ENCODE measurements at places on chromosomes 1 and 21.
A peak's percentile ranks its signal among the peaks of the same experiment; 100 is the strongest.

- DNase-seq, result no peak
These were observed 44.1 kb downstream of the ITSN1 start for GRCh38 chr21:33686386-33686785.

GRCh38 chr1:30474818-30475200 lies 248.6 kb downstream of the MATN1 start:
- no peak for DNase-seq

DNA sequence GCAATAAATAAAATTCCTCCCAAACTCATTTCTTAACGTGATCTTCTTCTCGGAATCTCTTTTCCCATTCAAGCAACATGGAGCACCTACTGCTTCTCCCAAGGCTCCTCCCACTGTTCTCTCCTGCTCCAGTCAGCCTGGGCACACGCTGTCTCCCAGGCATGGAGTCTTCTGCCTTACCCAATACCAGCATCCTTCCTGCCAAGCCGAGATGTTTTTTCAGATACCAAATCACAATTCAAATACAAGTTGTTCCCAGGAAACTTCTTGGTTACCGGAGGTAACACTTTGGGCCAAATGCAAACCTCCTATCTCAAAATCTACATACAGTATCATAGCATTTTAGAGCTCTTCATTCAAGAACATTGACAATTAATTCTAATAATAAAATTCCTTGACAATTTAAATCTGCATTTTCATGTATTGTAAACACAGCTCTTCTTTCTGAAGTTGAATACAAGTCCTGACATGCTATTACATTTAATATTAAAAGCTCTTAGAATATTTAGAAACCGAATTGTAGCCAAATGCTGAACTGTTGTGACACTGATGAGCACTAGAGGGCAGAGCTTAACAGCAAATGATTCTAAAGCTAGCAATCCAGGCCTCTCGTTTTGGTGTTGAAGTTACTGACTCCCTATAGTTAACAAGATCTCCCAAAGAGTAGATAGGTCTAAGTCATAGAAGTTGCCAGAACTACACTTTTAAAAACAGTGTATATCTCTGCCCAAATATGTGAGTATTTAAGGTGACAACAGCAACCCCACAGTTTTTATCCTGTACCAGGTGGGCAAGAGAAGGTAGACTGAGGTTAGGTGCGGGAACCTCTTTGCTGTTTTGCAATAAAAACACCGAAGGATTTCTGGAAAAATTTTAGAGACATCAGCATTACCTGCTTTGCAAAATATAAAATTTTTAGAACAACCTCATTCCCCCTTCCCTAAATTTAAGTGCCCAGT lies 52.3 kb downstream of the BCAR3 start:
- DNase-seq, result peak; percentile 58

- DNase-seq, result peak; percentile 69
These were observed 582 bp downstream of the ORC1 start for GRCh38 chr1:52403566-52404115.

DNA sequence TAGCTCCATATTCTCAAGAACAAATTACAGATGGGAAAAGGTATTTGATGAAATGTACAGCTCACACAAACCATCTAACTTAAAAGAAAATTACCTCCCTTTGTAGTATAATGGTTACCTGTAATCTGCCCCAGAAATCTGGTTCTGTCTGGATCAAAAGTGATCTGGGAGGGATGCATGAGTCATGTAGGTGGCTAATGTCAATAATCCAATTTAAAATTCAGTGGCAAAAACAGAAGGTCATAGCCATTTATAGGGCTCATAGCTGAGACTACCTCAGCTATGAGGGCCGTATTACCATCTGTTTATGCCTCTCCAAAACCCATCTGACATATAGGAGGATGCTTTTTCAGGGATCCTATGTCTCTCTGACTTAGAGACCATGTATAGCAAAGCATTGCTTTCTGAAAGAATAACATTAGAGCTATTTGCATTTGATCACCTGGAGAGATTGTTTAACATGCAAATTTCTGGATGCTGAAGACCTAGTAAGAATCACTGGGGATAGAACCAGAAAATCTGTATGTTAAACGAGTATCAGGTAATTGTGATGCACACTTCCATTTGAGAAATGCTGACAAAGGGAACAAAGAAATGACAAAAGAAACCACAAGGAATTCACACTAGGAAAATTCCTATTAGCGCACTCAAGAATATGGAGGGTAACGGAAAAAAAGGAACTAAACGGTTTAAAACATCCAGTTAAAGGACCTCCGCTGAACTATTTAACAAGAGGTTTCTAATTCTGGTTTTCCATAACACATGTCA lies 17.6 kb downstream of the PAXBP1 start:
- DNase-seq, result no peak

DNA sequence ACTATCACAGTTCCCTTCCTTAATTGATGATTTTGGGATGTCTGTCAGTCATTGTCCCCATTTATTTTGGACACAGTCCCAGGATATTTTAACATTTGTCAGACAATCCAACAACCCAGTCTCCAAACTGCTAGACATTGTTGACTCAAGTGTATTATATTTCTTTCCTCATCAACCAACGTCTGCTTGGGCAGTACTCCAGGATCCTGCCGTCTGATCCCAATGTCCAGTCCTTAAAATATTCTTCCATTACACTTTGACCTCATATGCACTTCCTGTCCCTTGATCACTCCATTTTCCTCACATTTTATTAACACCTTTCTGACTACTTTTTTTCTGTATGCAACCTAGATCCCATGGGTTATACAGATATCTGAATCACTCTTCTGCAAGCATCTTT lies 39.8 kb upstream of the KIAA0040 start:
- DNase-seq, result no peak

- no peak for DNase-seq
These were observed 425.7 kb upstream of the USP24 start for GRCh38 chr1:55640708-55641473.

DNA sequence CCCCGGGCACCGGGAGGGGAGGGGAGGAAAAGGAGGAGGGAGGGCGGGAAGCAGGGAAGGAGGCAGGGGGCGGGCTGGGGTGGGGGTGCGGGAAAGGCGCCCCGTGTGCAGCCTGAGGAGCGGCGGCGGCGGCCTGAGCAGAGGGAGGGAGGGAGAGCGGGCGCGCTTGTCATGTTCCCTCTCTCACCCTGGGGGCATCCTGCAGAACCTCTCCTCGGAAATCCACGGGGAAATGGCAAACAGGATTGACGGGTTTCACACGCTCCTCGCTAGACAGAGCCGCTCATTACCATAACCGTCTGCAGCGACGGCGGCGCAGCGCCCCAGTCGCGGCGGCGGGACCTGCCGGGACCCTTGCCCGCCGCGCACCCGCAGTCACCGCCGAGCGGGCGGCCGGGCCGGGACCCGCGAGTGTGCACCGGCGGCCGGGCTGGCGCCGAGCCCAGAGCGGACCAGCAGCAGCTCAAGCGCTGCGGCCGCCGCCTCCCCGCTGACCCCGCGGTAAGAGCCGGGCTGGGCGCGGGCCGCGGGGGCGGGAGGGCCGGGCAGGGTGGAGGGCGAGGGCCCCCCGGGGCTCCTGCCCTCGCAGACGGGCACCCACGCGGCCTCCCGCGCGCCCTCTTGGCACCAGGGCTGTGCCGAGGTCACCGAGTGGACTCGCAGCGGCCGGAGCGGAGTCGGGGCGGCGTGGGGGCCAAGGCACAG lies at the start of gene SERTAD4:
Gene SERTAD4 (plus strand): TSS at position 286 of the 705 bp plus-strand sequence. CDS start 5,165 bp downstream, outside the sequence.
- DNase-seq, result no peak

DNA sequence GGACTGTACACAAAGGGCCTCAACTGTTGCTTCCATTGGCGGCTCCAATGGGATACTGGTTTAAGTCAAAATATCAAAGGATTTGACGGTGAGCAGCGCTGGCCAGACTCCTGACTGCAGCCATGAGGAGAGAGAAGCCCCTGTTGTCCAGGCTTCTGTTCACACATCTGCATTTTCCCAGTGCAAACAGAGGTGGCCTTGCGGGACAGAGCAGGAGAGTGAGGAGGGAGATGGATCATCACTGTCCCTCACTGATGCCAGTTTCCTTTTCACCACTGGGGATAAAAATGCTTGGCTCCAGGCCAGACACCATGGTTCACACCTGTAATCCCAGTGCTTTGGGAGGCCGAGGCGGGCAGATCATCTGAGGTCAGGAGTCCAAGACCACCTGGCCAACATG lies 69.2 kb downstream of the SETD4 start:
- DNase-seq, result no peak

- no peak for DNase-seq
These were observed 19.5 kb upstream of the OR6N2 start for GRCh38 chr1:158800526-158800925.

DNA sequence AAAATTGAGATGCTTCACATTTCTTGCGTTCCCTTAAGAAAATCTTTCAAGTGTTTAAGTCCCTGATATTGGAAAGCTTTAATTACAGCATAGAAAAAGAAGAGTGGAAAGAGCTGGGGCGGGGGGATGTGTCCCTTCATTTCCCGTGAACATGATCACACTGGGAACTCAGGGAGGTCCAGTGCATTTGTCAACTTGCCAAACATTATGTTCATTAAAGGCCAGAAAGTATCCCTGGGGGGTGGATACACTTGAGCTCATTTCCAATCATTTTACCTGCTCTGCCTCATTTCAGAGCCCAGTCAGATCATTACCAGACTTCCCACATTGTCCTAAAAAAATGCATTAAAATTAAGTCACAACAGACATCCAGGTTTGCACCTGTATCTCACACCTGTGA lies 123.6 kb upstream of the KCNJ15 start:
- DNase-seq, result no peak

DNA sequence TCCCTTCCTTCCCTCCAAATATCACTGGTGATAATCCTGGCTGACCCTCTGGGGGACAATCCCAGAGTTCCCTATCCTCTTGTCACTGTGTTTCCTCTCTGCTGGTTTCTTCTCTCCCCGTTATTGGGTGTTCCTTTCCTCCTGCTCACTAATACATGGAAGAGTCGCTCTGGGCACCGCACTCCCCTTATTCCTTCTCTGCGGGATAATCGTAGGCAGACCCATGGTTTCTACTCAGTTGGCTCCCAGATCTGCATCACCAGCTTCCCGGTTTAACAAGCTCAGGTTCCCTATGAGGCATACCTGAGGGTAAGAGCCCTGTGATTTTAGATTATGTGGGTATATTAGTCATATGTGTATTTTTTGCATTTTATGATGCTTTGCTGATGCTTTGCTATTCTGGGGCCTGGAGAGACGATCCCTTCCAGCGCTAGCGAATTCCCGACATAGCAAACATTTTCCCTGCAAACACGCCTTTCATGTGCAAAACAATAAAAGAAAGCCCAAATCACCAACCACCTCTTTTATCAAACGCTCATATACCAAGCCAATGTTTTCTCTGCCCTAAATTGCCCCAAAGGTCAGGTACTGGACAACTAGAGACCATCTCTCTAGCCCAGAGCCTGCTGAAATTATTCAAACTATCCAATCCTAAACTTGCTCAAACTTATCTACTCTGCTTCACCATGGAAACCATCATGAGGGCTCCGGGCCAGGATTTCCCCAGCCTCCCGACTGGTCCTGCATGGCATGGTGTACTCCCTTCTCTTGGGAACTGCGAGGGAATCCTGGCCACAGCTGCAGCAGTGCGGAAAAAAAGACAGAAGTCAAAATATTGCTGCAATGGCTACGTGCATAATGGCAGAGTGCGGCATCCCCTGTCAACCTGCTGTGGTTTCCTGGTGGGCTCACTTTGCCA lies 84.2 kb downstream of the PCP4 start:
- DNase-seq, result no peak

- DNase-seq, result no peak
These were observed 9.0 kb upstream of the RPL5 start for GRCh38 chr1:92822879-92823278.

GRCh38 chr1:70227439-70227838 lies 6.3 kb downstream of the SRSF11 start:
- DNase-seq, result no peak

GRCh38 chr1:63827411-63828321 lies 53.8 kb downstream of the ROR1 start:
- no peak for DNase-seq

- no peak for DNase-seq
These were observed 126.1 kb downstream of the ACBD6 start for GRCh38 chr1:180376253-180376652.

DNA sequence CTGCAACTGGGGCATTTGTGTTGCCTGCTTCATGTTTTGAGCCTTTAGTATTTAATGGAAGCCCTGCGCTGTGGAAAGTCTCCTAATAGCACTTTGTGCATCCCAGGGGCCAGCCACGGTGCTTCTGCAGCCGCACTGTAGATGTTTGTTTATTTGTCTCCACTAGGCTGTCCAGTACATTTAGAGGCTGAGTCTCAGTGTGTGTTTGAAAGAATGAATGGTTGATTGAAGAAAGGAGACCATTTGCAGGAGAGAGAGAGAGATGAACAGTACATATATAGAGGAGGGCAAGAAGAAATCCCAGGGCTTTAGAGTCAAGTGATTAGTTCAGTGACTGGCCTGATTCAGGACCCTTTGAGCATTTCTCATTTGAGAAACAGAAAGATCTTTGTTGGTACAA lies 33.9 kb downstream of the MPZL1 start:
- DNase-seq, result no peak

GRCh38 chr1:63619558-63619957 lies 26.3 kb downstream of the PGM1 start:
- DNase-seq, result no peak

- no peak for DNase-seq
These were observed 36.4 kb downstream of the CHML start for GRCh38 chr1:241603731-241604245.

- no peak for DNase-seq
These were observed 135.3 kb upstream of the PRMT6 start for GRCh38 chr1:106921186-106921585.

DNA sequence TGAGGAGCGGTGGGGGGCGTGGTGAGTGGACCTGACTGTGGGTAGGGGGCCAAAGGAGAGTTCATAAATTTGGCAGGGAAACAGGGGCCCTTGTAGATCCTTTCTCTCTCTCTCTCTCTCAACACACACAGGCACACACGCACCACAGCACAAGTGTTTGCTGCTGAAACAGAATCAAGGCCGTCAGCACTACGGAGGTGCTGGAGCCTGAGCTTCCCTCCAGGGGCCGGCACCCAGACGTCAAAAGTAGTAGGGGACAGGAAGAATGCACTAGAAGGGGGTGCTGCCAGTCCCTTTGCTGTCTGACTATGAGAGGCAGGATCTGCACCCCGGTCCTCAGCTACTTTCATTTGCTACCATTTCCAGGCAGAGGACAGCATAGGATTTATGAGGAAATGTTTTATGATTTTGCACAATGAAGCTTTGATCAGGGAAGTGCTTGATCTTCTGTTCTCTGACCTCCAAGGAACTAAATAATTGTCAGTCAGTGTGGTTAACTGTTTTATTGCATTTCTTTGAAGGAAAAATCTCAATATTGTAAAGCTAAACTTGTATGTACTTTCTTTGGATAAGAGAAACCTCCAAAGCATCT lies 74.3 kb upstream of the FAM3B start:
- DNase-seq, result no peak

- DNase-seq, result no peak
These were observed 750 bp downstream of the SYNJ1 start for GRCh38 chr21:32726839-32727686.

All from HS-5 (cell line).